Peyer's patch (tissue), 4 donors: ENCODE measurements at places on chromosomes 7 and 10.

DNA sequence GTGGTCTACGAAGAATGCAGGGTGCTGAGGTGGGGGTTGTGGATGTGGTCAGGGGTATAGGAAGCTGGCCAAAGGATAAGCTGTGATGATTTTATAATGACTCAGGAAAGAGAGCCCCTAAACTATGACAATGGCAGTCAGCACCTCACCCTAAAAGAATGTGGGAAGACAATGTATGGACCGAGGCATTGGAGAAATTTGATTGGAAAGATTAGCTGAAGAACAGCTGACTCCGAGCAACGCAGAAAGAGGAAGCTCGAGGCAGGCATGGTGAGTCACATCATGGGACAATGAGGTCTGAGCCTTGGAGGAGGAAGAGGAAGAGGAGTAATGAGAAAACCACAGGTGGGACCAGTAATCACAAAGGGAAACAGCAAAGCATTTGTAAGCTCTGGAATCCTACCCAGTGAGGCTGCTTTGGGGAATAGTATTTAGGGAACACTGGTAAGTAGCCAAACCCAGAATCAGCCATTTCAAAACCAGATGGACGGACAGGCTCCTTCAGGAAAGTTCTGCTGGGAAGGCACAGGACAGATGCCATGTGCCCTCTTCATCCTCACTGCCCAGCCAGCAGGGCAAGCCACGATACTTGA lies 295.4 kb downstream of the PRPF18 start:
- no peak for DNase-seq

DNA sequence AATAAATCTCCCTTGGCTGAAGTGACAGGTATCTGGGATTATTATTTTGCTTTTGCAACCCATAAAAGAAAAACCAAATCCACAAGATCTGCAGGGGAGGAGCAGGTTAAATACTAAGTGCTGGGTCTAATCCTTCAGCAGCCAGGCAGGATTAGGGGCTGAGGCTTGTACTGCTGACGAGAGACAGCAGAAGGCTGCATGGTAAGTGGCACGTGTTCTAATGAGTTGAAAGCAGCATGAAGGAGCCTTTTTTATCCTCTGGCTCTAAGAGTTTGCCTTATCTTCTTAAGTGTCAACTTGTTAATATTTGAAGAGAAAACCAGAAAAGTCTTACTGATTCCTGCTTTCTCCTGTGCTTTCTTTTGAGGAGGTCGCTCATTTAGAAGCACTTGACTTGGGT lies 50.0 kb downstream of the LYZL2 start:
- no peak for DNase-seq

DNA sequence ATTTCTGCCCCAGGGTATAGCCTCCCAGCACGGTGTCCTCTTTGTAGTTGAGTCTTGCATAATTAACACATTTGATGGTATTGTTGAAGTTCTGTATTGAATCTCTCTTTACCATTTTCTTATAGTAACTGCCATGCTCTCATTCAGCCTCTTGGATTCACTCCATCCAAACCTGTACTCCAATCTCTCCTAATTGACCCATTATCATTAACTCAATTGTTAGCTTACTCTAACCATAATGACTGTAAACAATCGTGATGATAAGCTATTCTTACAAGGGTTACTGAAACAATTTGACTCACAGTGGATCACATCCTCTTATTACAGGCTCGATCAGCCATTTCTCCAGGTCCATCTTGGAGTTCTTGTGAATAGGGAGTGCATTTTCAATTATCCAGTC lies 191.9 kb upstream of the AGK start:
- DNase-seq: no peak

GRCh38 chr7:34928052-34928451 lies 109.2 kb downstream of the DPY19L1 start:
- peak; percentile 64 for DNase-seq

- no peak for DNase-seq
Measured at GRCh38 chr10:60967854-60968484, 24.0 kb upstream of the RHOBTB1 start.

DNA sequence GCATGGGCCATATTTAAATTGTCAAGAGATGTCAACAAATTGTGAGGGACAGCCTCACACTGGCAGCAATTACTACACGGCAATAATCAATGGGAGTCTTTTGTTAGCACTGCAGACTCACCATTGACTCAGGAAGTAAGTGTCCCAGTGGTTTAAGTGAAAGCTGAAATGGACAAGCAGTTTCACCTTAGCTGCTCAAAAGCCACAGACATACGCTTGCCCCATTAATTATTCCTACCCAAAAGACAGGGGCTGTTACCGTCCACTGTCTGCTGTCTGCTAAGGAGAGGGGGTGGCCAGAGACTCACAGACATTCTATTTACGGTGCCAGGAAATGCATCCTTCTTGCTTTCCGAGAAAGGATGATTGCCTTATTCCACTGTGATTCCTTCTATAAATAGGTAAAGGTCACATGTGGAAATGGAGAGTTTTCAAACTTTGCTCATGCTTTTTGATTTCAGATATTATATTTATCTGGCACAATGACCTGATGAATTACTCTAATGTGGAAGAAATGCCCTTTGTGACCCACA lies 309.7 kb upstream of the NFE2L3 start:
- DNase-seq: no peak

GRCh38 chr7:48411619-48412018 lies 240.4 kb downstream of the ABCA13 start:
- DNase-seq: no peak

- DNase-seq: no peak
Measured at GRCh38 chr10:133205146-133205545, 24.9 kb upstream of the UTF1 start.

DNA sequence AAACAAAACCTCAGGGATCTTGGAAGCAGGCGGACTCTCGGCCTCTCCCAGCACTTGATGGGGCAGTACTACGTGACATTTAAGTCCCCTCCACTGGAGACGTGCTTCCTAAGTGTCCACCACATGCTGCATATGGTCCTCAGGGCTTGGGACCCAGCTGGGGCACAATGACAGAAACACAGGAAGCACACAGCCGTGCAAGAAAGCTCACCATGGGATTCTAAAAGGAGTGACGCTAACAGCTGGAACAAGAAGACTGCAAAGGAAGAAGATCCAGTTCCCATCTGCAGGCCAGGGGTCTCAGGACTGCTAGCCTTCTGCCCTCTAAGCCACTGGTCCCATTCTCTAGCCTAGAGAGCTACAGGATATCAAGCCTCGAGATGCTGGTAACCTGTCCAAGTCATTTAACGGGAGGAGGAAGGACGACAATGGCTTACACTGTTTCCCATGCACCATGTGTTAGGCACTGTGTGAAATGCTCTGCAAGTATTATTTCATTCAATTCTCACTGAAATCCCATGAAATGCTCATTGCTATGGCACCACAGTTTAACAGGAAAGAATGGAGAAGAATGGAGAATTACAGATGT lies 61.1 kb downstream of the KCNMA1 start:
- no peak for DNase-seq

- DNase-seq: no peak
Measured at GRCh38 chr7:143480501-143480900, 2.8 kb downstream of the TAS2R41 start.

DNA sequence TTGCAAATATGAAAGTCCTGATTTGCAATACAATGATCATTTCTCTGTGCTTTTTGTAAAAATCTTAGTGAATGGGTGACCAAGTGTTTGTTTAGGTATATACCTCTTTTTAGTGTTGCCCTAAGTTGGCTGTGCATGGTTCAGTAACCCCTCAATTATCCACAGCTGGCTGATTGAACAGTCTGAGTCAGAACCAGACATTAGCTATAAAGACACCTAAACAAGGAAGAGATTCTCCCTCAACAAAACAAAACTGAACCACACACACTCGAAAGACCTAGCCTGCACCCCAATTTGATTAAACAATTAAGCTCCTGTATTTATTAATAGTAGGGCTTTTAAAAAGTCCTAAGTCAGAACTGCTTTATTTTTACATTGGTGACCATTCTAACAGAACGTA lies 2.8 kb downstream of the RSBN1L start:
- DNase-seq: no peak
